T-helper 9 cell (primary cell): ENCODE measurements at places on chromosomes 6 and 20.

DNA sequence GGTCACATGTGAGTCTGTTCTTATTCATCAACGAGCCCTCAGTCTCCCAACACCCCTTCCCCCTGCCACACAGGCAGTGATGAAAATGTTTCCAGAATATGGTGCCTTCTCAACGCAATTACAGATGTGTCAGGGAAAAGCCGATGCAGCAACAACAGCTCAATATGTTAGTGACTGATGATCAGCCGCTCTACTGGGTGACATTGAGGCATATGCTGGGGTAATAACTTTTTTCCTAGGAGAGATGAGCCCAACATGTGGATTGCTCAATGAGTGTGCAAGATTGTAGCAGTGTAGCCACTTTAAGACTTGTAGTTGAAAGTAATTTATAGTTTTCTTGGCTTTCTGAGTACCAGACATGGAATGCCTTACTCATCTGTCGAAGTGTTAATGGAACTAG is 49.4 kb downstream of the DTD1 start:
- no peak for DNase-seq

DNA sequence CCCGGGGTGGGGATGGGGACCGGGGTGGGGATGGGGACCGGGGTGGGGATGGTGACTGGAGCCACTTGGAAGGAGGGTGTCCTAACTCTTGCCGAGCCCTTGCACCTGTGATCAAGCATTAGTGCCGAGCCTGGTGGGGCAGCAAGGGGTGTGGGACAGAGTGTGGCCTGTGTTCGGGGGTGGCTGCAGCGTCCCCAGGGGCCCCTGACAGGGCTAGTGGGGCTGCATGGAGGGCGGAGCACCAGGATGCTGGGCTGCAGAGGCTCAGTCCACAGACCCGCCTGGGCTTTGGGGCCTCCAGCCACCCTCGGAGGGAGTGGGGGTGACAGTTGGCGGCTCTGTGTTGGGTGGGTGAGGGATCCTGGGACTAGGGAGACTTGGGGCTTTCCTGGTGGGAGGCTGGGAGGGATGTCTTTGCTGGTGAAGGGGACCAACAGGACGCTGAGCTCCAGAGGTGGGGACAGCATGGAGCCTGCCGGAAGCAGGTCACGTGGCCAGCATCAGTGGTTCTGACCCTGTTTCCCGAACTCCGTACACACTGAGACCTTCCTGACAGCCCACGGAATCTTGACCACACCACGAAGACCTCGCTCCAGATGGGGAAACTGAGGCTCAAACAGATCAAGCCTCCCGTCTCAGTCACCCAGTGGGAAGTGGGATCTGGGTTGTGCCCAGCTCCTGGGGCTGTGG is 4.6 kb downstream of the RBBP8NL start:
- DNase-seq: no peak

DNA sequence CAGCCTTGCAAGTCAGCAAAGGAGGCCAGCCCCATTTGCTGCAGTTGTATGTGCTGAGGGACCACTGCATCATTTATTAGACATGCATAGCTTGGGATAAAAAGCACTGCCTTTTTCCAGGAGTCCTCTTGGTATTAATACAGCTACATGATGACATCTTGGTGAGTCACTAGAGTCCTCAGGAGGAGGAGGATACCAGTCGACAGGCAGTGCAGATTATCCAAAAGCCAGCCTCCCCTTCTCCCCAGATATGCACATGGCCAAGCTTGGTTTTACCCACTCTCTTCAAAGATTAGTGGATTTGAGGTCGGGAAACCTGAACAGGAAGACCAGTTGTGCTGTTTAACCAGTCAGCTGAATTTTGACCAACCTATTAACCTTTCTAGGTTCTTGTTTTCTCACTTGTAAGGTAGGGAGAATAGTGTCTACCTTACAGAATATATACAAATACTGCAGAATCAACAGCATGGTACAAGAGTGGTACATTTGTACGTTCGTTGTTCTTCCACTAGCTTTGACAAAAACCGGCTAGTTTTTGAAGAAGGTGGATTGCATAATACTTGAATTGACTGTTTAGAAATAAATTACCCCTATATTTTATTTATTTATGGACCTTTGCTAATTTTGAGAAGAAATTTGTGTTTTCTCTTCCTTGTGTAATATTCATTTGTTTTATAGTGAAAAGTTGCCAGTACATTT is 31.9 kb downstream of the VAPB start:
- DNase-seq: no peak

- DNase-seq: no peak
These were observed 17.0 kb downstream of the SNX3 start for GRCh38 chr6:108243836-108244235.

- no peak for DNase-seq
These were observed 233.6 kb upstream of the SOX4 start for GRCh38 chr6:21359926-21360325.

DNA sequence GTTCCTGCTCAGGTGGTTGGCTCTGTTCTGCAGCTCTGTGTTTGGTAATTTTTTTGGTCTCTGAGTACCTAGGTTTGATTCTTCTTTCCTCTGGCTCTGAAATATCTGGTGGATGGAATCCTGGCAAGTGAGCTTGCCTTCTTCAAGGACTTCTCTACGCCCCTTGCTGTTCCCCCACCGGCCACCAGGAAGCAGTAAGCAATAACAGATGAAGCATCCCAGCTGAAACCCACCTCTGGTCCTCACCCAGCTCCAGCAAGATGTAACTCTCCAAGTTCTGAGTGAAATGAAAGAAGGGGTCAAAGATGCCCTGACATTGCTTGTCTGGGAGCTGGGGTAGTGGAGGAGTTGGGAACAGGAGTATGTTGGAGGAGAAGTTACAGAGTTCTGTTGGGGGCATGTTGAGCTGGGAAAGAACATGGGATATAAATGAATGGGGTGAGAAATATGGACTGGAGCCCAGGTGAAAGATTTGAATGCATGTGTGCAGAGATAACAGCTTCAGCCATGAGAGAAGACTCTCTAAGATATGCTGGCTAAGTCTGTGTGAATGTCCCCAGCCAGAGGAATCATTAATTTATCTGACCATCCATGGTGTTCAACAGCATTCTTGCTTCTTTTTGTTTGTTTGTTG is 51.3 kb upstream of the GLP1R start:
- peak; percentile 6 for DNase-seq

GRCh38 chr6:70479236-70479635 is 65.9 kb downstream of the FAM135A start:
- no peak for DNase-seq

- no peak for DNase-seq
These were observed 54.2 kb downstream of the MAP3K5 start for GRCh38 chr6:136737871-136738691.

DNA sequence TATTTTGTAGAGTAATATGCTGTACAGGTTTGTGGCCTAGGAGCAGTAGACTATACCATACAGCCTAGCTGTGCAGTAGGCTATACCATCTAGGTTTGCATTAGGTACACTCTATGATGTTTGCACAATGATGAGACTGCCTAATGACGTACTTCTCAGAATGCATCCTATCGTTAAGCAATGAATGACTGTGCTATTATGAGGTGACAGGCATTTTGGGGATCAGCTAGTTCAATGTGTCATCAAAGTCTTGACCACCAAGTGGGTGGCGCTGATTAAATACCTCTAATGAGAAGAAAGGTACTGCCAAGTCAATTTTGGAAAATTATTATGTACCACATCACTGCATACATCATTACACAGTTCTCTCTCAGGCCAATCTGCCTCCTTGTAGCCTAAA is 190.2 kb downstream of the BACH2 start:
- no peak for DNase-seq

DNA sequence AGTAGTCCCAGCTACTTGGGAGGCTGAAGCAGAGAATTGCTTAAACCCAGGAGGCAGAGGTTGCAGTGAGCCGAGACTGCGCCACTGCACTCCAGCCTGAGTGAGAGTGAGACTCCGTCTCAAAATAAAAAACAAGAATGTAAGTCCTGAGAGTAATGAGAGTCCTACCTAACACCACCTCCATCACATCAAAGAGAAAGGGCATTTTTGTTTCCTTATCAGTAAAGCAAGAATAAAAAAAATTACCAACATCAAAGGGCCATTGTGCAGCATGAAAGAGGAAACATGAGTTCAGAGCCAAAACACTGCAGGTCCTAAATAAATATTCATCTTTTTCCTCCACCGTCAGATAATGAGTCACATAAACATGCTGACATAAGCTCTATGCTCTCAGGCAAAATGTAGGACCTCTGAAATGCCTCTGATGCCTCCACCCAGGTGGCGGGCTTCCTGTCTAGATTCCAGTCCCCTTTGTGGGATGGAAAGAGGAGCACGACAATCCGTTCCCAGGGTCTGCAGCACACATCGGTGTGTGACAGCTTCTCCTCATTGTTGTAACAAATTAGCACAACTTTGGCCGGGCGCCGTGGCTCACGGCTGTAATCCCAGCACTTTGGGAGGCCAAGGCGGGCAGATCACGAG is 7.2 kb downstream of the ATP9A start:
- DNase-seq: no peak
